Globus pallidus (tissue), 1 donor: ENCODE measurements at places on chromosomes 4 and X.

DNA sequence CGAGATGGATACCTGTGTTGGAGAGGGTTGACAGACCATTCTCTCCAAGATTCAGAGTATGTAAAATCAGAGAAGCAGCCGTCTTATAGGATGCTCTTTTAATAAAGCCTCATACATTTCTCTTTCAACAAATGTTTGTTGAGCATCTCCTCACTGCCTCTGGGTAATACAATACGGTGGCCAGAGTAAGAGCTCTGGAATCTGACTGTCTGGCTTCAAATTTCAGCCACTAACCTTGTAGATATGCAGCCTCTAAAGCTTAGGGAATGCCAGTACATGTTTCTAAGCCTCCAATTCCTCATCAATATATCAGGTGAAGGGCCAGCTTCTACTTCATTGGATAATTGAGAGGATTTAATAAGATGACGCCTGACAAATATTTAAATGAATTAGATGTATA lies 61.3 kb downstream of the CLNK start:
- no peak for DNase-seq

DNA sequence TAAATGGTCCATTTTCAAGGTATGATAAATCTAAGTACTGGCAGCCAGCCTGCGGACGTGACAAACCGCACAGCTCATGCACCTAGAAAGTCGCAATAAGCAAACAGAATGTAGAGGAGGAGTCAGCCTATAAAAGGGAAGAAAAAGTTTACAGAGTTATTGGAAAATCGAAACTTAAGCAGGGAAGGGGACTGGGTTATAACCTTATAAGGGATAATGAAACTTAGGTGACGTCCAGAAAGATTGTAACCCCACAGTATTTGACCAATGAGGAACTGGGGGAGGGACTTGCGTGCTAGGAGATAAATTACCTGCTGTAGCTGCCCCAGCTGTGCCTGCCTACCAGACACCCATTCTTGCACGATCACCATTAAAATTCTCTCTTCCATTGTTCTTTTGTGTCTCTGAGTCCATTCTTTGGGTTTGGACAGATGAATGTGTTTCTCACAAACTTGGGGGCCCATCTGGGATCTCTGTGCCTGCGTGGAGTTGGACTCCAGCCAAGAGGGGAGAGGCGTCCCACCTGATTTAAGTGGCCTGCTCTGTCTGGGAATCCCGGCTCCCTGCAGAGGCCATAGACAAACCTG lies 61.0 kb downstream of the ZCCHC12 start:
- no peak for DNase-seq

DNA sequence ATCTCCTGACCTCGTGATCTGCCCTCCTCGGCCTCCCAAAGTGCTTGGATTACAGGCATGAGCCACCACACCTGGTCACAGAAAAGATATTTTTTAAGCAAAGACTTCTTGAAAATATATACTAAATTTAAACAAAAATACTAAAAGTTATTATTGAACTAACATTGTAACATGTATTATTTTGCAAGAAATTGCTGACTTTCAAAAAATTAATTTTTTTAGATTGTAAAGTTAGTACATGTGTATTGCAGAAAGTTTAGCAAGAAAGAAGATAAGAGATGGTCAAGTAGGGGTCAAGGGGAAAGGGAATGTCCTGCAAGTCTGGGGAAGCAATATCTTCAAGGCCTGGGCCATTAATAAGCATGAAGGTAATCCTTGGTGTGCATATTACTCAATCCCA lies 54.3 kb upstream of the HPGDS start:
- no peak for DNase-seq

DNA sequence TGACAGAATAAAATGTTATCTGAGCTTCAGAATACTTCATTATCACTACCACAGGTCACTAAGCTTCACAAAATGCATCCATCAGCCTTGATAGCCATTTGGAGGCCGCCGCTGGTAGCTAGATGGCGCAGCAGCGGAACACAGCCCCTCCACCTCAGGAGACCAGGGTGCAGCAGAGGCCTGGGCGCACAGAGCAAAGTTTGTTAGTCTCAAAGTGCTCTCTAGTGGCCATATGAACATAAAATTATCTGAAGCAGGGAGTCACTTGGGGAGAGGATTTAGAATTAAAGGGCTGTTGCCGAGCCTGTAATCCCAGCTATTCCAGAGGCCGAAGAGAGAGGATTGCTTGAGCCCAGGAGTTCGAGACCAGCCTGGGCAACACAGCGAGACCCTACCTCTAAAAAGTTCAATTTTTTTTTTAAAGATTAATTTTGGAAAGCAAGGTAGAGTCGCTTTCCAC lies 8.1 kb upstream of the DCTD start:
- peak; percentile 77 for DNase-seq

DNA sequence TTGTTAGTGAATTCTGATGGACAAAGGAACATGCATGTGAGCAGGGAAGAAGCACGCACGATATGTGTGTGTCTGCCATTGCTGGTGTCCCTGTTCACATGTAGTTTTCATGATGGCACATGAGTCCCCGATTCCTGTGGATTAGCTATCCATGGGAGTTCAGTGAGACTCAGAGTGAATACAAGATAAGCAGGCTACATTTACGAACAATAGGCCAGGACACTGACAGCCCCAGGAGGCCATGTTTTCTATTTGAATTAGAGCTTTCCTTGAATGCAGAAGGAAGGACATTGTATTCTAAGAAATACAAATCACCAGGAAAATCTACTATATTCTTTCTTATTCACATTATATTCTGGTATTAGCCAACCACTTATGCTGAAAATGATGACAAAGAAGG lies 171.4 kb downstream of the PPP1R2C start:
- DNase-seq = no peak

DNA sequence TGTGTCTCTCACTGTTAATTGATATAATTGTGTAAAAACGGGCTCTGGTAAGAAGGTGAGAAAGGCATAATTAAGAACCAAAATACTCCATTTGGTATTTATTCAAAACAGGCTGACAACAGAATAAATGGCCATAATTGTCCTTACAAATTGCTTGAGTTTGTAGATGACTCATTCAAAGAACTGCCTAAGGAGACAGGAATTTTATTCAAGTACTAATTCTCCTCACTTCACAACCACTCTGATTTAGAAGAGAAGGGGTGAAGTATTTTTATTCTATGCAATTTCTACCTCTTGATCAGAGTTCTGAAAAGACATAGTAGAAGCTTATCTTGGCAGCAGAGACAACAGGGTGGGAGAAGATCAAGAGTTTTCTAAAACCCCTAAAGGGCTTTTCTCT lies 43.1 kb downstream of the ATP11C start:
- no peak for DNase-seq

- DNase-seq = no peak
Measured at GRCh38 chrX:1384658-1385252, 7.2 kb downstream of the SLC25A6 start.

DNA sequence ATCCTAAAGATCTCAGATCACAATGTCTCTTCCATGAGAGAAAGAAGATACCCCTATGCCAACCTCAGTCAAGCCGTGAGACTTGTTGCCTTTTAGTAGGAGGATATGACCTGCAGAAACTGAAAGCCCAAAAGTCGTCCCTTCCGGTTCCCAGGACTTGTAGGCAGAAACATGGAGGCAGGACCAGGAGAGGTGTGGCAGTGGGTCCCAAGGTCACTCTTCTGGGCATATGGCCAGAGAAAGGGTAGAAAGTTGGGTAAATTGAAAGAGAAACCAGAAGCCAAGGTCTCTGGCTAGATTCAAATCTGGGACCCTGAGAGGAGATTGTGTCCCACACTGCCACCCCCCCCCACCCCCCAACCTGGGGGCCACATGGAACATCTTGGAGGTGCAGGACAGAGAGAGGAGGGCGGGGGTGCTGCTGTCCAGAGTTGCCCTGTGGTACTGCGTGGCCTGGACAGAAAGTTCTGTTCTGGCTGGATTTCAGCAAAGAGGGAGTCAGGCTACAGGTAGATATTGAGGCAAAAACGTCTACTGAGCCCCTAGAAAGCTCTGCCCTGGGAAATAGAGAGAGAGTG lies 55.4 kb downstream of the DDX3X start:
- DNase-seq = no peak

DNA sequence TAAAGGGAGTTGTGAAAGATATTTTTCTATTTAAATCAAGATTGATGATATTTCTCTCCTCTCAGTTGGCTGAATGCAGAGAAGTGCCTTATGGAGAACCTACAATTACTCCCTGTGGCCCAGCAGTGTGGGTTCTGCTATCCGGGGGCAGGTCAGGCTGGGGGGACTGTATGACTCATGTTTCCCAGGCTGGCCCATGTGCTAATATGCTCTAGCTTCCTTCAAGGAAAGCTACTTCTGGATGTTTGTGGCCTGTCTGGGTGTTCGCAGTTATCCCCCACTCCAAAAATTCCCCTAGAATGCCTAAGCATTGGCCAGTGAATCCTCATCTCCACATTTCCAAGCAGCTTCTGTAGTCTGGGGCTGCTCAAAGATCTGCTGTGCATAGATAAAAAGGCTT lies 58.9 kb upstream of the SPP1 start:
- DNase-seq = no peak

DNA sequence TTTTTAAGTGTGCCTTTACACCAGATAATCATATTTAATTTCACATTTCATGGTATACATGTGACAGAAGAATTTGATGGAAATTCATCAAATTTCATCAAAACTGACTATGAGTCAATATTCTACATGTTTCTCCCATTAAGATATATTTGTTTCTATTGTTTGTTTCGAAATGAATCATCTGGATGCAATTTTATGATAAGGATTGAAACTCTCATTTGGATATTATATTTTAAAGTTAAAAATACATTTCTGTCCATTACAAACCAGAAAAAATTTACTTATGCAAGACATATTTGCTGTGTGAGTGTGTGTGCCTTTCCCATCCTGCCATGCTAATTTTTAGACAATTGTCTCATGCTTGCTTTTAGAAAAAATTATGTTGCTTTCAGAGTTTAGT lies 52.2 kb downstream of the SULT1B1 start:
- no peak for DNase-seq

DNA sequence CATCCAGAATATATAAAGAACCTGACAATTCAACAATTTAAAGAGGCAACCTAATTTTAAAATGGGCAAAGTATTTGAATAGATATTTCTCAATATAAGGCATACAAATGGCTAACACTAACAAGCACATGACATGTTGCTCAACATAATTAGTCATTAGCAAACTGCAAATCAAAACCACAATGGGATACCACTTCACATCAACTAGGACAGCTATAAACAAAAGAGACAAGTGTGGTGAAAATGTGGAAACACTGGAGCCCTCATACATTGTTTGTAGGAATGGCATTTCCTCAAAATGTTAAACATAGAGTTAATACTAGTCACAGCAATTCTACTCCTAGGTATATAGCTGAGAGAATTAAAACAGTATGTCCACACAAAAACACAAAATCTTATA lies 96.7 kb downstream of the CORIN start:
- no peak for DNase-seq

- no peak for DNase-seq
Measured at GRCh38 chr4:147780137-147780777, 48.4 kb downstream of the ARHGAP10 start.

DNA sequence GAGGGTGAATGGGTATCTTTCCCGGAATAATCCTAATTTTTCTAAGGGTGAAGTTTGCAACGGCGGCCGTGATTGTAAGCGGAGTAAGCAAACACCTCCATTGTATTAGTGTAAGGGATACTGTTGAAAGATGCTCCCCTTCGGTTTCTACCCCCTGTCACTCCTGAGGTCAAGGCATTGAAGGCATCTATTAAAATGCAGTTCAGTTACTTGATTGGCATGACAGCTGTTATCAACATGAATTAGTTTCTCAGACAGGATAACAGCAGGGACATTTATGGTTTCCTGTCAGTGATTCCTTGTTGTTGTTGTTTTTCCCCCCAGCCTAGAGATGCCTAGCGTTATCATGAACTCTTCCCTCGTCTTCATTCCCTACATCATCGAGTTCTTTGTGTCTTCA lies 552 bp downstream of the SLC25A14 start:
- DNase-seq = no peak

- DNase-seq = peak; percentile 46
Measured at GRCh38 chr4:27702730-27703431, 842.2 kb downstream of the STIM2 start.

- DNase-seq = no peak
Measured at GRCh38 chr4:122917731-122918130, 4.7 kb downstream of the NUDT6 start.
